ENCODE measurements at places on chromosomes 6 and 20.

DNA sequence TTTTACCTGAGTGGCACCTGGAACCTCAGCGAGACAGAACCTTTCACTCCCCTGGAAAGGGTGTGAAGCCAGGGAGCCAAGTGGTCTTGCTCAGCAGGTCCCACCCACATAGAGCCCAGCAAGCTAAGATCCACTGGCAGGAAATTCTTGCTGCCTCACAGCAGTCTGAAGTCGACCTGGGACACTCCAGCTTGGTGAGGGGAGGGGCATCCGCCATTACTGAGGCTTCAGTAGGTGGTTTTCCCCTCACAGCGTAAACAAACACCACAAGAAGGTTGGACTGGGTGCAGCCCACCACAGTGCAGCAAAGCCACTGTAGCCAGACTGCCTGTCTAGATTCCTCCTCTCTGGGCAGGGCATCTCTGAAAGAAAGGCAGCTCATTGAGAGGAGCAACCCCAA is 134.7 kb upstream of the RSPO3 start:
- DNase-seq = no peak

GRCh38 chr6:105941621-105942412 is 144.3 kb upstream of the PRDM1 start:
- no peak for DNase-seq

DNA sequence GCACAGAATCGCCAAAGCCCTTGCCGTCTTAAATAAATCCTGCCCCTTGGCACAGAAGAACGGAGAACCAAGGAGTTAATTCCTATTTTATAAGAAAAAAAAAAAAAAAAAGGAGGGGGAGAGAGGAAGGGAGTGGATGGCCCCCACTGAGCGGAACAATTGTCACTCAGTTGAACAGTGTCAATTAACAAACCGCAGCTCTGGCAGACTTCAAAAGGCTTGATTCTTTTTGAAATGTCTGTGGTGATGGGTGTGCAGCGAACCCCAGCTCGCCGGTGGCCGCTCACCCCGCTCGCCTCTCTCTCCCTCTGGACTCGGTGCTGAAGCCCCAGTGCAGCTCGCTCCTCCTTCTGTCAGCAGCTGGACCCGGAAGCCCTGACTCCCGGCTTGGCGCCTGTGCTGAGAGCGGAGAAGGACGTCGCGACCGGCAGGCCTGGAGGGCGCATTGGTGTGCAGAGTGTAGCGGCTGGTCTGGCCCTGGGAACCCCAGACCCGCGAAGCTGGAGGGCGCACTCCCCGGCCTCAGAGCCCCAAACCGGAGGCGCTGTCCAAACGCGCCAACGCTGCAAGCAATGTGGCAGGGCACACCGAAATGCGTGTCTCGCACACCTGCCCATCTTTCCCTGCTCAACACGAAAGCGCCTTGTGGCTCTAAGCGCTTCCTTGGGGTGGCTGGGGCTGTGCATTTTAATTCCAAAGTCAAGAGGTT is 3.4 kb downstream of the LINC00237 start:
- DNase-seq = peak; percentile 58

GRCh38 chr20:51640743-51641142 is 98.2 kb upstream of the NFATC2 start:
- no peak for DNase-seq

DNA sequence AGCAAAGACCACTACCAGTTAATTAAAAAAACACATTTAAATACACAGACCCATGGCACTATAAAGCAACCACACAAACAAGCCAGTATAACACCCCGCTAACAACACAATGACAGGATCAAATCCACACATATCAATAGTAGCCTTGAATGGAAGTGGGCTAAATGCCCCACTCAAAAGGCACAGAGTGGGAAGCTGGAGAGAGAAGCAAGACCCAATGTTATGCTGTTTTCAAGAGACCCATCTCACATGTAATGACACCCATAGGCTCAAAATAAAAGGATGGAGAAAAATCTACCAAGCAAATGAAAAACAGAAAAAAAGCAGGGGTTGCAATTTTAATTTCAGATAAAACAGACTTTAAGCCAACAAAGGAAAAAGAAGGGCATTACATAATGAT is 125.4 kb upstream of the PTCHD4 start:
- DNase-seq = no peak

DNA sequence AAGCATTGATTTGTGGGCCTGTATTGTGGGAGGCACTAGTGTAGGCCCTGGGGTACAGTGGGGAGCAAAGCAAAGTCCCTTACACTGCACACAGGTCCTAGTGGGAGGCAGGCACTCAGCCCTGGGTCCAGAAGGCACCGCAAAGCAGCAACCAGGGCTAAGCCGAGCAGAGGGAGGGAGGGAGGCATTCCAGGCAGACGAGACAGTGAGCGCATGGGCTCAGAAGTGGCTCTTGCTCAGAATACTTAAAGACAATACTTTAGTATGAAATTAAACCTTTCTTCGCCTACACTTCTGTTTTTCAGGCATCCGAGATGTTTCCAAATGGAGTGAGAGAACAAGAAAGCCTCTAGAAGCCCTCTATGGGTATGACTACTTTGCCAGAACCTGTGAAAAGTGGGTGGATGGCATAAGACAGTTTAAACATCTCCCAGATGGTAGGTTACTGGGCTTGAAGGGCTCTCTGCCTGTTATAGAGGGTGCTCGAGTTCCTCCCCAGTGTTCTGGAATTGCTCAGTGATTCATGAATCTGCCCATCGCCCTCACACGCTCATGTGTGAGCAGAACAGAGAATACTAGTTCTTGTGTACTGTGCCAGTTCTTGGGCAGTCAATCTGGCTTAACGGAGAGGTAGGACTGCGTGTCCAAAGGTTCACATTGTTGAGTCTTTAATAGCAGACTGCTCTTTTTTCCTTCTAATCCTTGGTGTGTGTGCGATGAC is 18.7 kb downstream of the BPHL start:
- DNase-seq = no peak

- no peak for DNase-seq
Observed at GRCh38 chr6:15476631-15477380, 186.0 kb downstream of the DTNBP1 start.

DNA sequence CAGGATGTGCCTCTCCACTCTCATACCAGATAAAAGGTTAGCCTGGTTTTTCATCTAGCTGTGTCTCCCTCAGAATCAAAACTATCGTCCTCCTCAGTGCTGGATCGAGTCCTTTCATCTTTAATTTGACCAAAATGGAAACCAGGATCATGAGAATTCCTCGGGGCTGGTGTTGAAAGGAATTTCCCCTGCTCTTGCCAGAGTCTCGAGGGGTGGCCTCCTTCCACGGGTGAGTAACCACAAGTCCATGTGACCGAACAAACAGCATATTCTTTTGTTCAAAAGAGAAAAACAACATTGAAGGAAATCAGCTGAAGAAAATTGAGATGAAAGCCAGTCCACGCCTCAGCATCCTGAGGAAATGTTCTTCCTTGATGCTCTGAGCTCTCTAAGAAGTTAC is 165.9 kb upstream of the CDYL start:
- no peak for DNase-seq

DNA sequence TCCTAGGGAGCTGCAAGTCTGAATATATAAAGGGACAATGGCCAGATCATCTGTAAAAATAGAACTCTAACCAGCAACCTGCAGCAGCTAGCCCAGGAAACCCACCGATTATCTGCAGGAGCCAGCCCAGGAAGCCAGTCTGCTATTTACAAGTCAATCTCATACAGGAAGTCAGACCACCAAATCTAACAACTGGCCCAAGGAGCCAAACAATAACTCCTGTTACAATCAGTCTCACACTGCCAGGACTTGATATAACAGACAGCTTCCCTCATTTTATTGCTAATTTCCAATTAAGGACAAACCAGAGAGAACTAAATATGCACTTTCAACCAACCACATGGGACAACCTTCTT is 14.4 kb upstream of the RIN2 start:
- no peak for DNase-seq

GRCh38 chr6:169940481-169941271 is 189.3 kb downstream of the ERMARD start:
- no peak for DNase-seq

DNA sequence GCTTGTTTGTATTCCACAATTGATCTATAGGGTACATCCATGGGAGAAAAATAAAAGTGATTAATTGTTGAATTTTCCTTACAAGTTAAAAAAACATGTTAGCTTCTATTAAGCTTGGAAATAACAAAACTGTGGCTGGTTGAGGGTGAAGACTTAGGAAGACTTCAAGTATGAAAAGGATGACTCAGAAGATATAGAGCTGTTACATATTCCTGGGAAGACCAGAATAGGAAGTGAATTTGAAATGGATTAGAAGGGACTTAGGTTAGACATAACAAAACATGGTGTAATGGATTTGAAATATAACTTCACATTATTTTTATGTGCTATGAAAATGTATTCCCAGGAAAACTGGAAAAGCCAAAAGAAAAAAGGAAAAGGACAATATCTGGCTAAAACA is 732.2 kb downstream of the HDGFL1 start:
- DNase-seq = no peak

- DNase-seq = no peak
Observed at GRCh38 chr6:4817551-4817950, 41.3 kb downstream of the CDYL start.

- DNase-seq = no peak
Observed at GRCh38 chr20:51960047-51960675, 157.8 kb upstream of the SALL4 start.

GRCh38 chr6:151317103-151317994 is 74.0 kb downstream of the ZBTB2 start:
- DNase-seq = no peak

- DNase-seq = no peak
Observed at GRCh38 chr6:132418235-132418965, 17.1 kb upstream of the MOXD1 start.

GRCh38 chr6:127291495-127291894 is 24.8 kb downstream of the RNF146 start:
- peak; percentile 6 for DNase-seq

- no peak for DNase-seq
Observed at GRCh38 chr6:156718647-156719394, 58.4 kb upstream of the ARID1B start.

GRCh38 chr6:106118835-106119431 is 32.8 kb downstream of the PRDM1 start:
- DNase-seq = no peak

DNA sequence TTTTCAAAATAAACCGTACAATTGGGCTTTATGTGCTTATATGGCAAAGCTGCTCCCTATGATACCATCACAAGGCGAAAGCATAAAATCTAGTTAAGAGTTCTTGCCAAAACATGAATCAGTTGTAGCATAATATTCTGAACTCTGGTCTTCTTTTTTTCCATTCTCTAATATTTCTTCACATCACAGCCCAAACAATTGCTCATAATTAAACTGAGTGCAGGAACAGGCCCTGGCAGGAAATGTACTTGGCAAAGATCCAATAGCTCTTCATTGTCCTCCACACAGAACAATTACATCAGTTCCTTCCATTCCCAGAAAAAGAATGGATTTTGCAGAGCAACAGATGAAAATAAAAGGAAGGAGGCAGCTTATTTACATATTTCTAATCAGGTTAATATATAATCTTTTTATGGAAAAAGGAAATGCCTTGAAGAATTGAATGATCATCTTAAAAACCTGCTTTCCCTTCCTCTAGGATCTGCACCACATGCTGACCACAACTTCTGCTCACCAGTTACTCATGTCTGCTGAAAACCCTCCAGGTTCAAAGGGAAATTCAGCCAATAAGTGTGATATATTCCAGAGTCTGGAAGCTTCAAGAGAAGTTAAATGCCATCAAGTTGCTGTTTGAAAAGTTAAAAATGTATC is 123.3 kb upstream of the COL21A1 start:
- no peak for DNase-seq

DNA sequence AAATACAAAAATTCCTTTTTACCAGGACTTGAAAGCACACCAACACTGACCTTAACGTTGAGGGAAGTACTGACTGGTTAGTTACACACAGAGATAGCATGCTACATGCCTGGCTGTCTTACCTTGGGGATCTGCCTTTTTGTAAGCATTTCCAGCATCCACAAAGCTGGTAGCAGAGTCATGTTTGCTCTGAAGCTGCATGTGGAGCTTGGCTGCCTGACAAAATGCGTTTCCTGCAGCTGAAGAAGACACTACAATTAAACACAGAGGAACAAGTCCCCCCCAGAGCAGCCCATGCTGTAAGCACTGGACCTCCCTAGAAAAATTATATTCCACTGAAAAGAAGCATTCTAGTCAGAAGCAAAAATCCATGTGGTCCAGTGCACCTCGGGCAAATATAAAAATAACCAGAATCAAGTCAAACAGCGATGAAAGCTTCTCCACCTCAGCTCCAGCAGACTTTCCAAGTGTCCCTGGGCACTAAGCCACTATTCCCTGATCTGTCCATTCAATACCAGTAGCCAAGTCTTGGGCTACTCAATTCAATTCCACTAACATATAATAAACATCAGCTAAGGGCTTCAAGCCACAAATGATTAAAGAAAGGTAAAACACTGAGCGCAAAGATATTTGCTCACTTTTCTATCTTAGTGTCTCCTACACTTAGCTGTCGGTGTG is 24.2 kb downstream of the NAPB start:
- no peak for DNase-seq

DNA sequence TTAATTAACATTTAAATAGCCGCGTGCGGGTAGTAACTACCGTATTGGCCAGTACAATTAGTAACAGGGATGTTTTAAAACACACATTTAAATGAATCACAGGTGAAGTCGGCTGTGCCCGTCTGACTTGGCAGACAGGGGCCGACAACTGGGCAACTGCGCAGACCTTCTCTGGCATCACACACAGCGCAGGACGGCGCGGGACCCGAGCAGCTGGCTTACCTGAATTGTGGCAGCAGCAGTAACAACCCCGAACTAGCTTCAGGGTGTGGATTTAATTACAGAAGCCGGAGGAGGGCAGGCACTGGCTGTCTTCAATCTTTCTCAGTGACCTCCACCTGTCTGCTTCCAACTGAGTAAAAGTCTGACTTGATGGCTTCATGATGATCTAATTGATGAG is 91.7 kb downstream of the DACT2 start:
- DNase-seq = no peak

DNA sequence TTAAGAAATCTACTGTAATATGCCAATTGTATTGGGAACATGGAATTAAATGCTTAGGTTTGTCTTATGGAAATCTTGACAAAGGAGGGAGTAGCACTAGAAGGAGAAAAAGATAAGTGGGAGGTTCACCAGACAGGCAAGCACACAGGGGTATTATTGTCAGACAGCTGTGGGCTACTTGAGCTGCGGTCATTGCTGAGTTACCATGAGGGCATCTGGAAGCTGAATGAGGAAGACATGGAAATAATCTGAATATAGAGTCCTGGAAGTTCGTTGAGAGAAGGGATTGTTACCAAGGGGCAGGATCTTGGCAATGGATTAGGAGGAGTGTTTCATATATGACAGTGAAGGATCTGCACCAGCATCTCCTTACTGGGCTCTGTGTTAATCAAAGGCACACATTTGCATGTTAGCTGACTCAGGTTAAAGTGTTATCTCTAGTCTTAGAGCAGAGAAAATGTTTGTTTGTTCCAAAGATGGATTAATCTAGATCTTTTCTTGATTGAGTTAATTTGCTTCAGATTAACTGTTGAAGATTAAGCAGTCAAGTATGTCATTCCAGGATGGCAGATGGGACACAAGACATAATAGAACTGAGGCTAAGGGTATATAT is 53.0 kb upstream of the SUPT3H start:
- DNase-seq = no peak

Measured in CD4-positive, alpha-beta T cell treated with Interleukin-21 for 1 hour (primary cell).